Activated naive CD4-positive, alpha-beta T cell (primary cell): ENCODE measurements at places on chromosomes 1 and 21.

- DNase-seq: no peak
Observed at GRCh38 chr1:210695026-210695425, 366.3 kb downstream of the HHAT start.

DNA sequence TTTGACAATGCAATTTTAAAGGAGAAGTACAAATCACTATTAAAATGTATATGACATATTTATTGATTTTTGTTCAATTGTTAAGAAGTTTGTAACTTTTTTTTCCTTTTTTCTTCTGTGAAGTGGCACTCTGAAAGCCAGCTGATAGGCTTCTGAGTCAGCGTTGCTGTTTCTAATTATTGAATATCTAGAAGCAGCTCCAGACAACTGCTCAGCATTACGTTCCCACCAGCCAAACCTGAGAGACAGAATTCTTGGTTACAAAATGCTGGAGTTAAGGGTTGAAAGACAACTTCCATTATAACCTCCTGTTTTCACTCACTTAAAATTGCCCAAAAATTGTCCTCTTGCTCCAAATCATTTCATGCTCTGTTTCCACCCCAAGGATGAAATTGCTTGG lies 31.4 kb upstream of the LMX1A start:
- DNase-seq: no peak

DNA sequence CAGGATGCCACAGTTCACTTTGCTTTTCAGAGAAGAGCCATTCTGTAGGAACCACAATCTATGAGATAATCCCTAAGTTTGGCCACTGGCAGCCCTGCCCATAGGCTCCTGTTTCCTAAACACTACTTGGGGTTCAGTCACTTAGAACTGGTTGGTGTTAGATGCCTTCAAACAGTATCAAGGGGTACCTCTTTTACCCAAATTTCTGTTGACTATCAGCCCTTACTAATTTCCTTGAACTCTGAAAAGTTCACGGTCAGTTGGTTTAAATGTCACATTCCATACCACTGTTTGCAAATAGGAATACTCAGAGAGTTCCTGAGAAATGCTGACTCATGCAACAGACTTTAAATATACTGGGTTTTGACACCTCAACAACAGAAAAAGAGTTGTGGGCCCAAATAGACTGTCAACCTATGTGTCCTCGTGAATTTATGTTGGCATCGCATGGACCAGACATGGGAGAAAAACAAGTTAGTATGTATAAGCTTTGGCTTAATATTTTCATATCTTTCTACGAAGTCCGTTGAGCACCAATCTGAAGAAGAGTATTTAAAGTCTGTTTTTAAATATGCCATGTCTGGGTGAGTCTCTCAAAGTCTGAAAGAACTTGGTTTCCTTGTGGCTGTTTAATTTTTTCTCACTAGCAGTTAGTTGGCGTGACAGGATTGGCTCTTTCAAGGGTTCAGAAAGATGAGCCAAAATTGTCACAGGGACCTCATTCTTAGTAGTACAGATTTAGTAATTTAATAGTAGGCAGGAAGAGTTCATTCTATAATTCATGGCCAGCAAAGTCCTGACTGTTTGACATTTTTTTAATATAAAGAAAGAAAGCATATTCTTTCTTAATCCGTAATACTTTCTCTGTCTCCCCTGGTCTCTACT lies 56.5 kb upstream of the ZNF326 start:
- DNase-seq: no peak

GRCh38 chr1:248686815-248687214 lies 15.8 kb downstream of the OR14I1 start:
- DNase-seq: no peak

- DNase-seq: no peak
Observed at GRCh38 chr1:27335506-27336422, 6.1 kb upstream of the SYTL1 start.

DNA sequence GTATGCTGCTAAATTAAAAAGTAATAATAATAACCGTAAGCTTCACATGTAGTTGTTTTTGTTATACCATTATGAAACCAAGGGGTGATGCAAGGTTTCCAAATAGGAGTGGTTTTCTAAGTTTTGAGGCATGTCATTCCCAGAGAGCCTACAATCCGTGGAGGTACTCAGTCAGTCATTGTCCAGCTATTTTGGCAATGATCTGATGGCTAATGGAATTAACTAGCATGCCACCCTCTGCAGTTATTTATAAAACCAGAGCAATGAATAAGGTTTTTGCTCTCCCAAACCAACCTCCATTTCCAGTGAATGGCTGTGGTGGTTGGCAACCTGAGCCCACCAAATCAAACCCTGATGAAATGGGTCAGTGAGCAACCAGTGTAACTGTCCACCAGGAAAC lies 106.4 kb downstream of the TBX15 start:
- no peak for DNase-seq

DNA sequence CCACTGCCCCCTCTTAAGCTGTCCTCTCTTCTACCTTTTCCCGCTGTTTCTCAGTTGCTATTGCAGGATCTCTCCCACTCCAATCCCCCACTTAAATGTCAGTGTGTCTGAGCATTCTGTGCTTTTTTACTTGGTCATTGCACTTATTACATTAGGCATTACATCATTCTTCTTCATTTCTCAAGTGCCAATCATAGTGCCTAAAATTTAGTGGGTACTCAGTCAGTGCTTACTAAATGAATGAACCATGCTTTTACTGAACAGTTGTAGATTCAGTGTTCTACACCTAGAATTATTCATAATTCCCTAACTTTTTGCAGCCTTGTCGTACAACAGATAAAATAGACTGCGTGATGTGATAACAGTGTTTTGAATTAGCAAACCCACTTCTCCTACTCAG lies 19.4 kb downstream of the ARMH1 start:
- no peak for DNase-seq
